ENCODE measurements at places on chromosomes 5 and 9.

DNA sequence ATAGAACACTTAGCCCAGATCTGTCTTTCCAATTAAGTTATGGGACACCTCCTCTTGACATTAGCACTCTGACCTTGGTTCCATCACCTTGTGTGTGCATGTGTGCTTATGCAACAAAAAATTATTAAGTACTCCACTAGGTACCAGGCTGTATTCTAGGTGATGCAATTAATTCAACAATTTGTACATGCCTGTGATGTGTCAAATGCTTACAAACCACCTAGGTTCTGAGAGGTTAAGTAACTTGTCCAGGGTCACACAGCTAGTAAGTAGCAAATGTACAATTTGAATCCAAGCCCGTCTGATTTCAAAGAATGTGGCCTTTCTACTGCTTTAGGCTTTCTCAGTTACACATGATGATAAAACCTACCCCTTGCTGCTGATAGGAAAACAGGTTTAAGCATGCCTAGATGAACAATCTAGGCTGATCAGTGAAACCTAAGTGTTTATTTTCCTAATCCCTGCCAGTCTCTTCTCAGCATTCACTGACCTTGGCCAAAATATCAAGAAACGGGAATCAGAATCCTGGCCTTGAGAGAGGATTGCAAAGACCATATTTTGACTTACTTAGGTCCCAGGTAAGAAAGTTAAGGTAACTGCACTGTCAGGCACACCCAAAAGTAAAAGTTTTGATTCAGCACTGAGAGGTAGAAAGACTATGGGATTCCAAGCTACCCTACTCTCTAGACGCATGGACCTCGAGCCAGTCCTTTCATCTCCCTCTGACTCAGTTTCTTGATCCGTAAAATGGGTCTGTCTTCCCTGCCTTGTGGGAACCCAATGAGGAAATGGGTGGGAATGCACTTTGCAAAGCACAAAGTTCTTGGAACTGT is 1.0 kb downstream of the TBC1D2 start:
- DNase-seq: no peak

DNA sequence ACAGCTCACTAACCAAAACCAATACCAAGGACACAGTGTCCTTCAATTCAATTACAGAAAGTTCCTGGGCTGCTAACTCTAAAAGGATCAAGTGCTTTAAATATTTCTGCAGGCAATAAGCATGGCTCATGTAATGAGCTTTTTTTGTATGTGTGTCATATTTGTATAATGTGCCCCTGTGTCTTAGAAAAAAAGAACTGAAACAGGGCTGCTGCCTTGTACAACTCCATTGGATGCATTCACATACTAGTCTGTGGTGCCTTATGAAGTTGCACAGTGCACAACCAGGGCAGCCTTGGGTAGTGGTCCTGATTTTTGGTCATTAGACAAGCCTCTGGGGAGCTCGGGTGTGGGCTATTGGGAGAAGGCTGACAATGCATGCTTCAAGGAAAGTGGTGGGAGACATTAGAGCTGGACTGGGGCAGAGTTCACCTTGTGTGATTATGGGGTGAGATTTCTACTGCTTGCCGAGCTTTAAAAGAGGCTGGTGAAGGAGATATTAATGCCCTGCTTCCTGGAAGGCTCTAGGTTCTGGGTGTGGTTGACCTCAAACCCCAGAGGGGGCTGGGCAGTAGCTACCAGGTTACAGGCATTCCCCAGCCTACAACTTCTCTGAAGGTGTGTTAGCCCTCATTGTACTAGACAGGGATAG is 3.6 kb upstream of the CPEB4 start:
- no peak for DNase-seq

DNA sequence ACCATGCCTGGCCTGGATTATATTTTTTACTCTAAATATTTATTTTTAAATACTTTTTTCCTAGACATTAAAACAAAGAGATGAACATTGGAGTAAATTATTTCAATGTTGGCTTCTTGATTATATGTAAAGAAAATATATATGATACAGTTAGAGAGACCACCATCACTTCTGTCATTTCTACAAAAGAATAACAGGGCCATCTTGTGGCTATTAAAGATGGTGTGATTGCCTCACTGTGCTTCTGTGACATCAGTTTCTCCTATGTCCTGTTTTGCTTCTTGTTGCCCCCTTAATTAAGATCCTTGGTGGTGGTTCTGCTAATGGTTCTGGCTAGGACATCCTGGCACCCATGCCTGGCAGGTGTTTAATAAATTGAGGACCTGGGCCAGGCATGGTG is 32.9 kb downstream of the NDFIP1 start:
- DNase-seq: no peak

DNA sequence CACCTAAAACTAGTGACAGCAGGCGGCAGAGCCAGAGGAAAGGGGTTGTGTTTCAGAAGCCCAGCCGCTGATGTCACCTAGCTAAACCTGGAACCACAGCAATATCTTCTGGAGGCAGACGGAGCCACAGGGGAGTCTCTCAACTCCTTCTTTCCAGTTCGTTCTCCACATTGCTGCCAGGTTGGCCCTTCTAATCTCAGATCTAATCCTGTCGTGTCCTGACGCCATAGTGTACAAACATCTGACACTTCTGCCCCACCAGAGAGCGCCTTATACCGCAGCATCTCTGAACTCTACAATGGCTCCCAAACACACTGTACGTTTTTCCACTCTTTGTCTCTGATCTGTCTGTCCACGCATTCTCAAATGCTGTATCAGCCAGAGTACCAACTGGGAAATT is 240.0 kb downstream of the SMARCA2 start:
- DNase-seq: no peak

DNA sequence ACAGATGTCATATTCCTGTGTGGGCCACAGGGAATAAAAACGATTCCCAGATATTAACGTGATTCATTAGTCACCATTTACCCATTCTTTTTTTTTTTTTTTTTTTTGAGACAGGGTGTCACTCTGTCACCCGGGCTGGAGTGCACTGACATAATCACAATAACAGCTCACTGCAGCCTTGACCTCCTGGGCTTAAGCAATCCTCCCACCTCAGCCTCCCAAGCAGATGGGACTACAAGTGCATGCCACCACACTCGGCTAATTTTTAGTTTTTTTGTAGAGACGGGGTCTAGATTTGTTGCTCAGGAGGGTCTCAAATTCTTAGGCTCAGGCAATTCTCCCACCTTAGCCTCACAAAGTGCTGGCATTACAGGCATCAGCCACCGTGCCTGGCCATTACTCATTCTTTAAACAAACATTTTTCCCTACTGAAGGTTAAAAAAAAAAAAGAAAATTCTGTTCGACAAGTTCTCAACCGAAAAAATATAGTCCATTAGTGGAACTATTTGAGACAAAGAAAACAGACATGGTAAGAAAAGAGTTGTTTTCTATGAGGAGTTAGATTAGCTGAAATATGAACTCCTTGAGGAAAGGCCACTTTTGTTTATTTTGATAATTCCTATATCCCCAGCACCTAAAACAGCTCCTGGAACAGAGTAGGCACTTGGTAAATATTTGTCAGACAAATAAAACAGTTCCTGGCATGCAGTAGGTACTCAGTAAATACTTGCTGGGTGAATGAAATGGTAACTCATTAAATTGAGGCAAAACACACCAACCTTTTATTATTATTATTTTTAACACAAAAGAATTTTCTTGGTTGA is 32.1 kb upstream of the PDCL start:
- no peak for DNase-seq

DNA sequence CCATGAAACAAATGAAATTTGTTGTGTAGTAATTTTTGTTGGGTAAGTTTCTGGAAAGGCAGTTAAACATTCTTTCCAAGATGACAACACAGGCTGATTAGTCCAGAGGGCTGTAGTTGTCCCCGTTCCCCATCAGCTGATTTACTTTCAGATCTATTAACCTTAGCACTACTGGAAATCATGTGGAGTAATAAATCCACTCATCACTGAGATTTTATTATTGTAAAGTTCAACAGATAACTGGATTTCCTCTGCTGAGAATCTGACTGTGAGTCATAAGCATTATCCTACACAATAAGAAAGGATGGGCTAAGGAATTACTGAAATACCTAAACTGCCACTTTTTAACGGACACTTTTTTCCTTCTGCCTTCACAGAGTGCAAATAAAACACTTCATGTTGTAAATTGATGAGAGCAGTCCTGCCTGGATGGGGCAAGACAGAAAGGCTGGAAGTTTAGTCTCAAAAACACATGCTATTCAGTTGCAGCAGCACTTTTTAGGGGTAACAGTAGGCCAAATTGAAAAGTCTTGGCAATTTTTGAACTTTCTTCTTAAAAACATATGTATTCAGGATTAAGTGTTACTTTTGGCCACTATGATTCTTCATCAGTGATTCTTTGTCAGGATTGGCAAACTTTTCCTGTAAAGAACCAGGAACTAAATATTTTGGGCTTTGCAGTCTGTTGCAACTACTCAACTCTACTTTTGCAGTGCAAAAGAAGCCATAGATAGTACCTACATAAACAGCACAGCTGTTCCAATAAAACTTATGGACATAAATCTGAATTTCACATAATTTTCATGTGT is 7.0 kb downstream of the STOM start:
- DNase-seq: peak; percentile 96

GRCh38 chr5:115605436-115605835 is 3.2 kb upstream of the TICAM2 start:
- DNase-seq: no peak

DNA sequence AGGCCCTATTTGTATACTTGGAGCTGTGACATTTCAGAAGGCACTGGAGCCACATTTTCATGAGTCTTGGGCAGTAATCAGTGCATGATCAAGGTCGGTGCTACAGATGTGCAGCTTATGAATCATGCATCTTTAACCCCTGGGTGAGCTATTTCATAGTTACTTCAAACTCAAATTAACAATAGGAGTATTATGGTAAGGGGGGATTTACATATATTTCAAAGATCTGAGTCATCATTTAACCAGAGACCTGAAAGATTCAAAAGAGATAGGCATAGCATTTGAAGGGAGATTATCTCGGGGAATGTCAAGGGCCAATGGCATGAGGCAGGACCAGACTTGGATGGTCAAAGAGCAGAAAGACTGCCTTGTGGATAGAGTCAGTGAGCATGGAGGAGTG is 169.0 kb upstream of the GRIN3A start:
- DNase-seq: no peak

- no peak for DNase-seq
Measured at GRCh38 chr5:128778474-128778873, 186.8 kb upstream of the SLC27A6 start.

- DNase-seq: no peak
Measured at GRCh38 chr5:16147179-16147900, 32.3 kb downstream of the MARCHF11 start.

Data from fibroblast of skin of left quadriceps (primary cell).